ENCODE measurements at places on chromosomes 2 and 18.
A peak's percentile ranks its signal among the peaks of the same experiment; 100 is the strongest.

DNA sequence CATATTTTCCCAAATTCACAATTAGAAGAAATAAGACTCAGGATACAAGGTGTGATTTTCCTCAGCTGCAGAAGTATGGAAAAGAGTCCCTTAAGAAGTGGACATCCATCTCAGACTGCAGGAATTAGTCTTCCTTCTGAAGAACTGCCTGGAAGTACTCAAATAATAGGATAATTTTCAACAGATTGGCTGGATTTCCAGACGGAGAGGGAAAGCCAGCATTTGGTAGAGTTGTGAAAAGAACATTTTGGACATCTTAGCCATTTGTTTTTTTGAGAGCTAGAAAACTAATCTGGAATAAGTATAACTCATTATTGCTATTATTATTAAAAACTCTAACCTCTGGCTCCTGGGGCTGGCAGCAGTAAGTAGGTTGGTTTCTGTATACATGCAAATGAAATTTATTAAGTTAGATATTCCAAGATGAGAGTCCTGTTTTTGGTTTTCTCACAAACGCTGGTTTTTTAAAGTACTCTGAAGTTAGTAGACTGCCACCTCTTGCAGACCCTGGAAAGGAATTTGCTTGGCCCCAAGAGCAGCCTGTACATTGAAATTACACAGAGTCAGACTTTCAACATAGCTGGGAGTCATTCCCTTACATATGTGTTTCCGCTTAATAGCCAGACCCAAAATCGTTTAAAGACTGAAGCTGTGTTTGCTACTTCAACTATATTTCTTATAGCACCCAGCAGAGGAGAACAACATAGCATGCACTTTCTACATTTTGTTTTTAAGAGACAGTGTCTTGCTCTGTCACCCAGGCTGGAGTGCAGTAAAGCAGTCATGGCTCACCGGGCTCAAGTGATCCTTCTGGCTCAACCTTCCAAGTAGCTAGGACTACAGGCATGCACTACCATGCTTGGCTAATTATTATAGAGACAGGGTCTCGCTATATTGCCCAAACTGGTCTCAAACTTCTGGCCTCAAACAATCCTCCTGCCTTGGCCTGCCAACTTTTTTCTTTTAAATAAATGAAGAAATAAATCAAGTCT lies 142.4 kb downstream of the THADA start:
- DNase-seq = no peak

DNA sequence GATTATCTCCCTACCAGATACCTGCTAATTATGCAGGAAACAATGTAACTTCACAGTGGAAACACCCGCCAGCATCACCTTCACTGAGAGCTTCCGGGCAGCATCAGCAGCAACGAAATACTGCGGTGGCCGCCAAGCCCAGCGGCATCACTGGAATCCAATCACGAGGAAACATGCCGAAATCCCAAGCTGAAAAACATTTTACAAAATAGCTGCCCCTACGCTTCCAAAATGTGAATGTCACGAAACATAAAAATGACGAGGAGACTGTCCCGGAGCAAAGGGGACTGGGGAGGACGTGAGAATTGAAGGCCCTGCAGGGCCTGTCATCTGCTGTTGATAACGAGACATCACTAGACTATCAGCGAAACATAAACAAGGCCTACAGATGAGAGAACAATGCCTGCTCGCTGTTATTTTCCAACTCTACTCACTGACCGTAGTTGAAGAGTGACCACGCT lies 82.6 kb downstream of the HDAC4 start:
- no peak for DNase-seq

- peak; percentile 33 for DNase-seq
Measured at GRCh38 chr2:47015206-47015605, 99.6 kb upstream of the MCFD2 start.

- DNase-seq = no peak
Measured at GRCh38 chr18:62838475-62839098, 123.2 kb downstream of the PHLPP1 start.

DNA sequence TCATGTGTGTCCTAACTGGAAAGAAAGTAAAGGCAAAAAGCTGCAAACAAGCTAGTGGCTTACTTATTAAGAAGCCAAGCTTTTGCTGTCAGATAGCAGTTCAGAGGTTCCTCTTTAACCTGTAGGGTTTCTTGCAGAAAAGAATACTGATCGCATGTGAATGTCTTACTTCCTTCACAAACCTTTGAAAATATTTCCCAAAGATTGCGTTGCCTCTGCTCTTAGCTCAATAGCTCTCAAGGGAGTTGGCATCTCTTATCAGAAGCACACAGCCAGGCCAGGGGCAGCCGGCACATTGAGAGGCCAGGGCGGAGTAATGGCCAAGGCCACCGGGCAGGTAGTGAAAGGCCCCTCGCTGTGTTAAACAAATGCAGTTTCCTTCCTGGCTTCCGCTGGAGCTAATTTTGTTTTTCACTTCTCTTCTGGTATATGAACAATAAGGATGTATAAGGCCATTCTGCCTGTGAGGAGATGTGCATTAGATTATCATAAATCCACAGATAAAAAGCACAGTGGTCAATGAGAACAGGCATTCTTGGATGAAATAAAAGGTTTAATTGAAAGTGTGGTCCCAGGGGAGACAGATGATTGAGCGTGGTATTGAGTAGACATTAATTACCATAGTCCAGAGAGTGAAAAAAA lies 542.4 kb upstream of the NRP2 start:
- no peak for DNase-seq

GRCh38 chr2:47072728-47073191 lies 82.3 kb downstream of the STPG4 start:
- DNase-seq = no peak

- no peak for DNase-seq
Measured at GRCh38 chr2:38945911-38946310, 56.2 kb downstream of the ARHGEF33 start.

GRCh38 chr2:7131261-7131660 lies 214.0 kb downstream of the RNF144A start:
- no peak for DNase-seq

- DNase-seq = no peak
Measured at GRCh38 chr2:192634557-192634956, 439.8 kb upstream of the TMEFF2 start.

- no peak for DNase-seq
Measured at GRCh38 chr2:237177052-237177451, 91.4 kb downstream of the COPS8 start.

GRCh38 chr2:110713513-110714362 lies 18.6 kb upstream of the ACOXL start:
- DNase-seq = no peak

DNA sequence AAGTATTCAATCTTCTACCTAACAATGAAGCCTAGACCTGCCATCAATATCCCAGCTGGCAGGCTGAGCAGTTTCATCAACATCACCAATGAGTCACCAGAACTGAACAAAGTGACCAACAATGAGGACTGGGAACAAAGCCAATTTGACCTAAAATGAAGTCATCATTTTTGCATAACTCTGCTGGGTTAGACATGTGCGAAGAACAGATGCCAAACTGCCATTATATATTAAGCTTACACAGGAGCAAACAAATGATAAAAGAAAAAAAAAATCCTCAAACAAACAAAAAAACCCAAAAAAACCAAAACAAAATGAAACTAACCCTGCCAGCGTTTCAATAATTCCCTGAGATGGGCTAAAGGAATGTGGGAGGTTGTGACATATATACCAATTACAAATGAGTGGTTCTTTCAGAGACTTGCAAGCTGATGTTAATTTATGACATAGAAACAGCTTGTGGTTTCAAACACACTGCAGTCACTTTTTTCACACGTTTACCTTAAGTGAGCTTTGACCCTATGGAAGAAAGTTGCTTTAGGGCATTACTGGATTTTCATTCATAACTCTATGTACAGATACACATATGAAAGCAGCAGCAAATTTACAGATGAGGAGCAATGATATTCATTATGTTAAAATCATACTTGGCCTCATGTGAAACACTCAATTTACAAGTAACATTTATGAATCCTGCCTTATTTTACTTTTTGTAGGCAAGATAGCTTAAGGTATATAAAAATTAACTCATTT lies 56.9 kb upstream of the CCDC141 start:
- peak; percentile 91 for DNase-seq

GRCh38 chr2:62284980-62285379 lies 89.1 kb downstream of the B3GNT2 start:
- no peak for DNase-seq

DNA sequence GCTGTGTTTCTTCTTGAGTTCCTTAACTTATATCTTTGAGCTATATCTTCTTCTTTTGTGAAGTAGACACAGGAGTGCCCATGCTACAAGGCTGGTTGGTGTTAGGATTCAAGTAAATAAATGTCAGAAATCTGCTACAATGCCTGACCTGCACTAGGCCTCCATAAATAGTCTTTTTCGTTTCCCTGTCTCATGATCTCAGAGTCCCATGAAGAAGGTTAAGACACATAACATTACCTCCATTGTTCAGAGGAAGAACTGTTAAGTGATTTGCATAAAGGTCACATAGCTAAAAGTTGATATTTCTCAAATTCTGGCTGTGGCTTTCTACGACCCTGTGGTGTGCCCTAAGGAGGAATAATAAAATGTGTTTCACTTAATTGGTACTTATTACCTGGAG lies 228.4 kb downstream of the KCNS3 start:
- no peak for DNase-seq

GRCh38 chr2:71486881-71487640 lies 33.7 kb downstream of the DYSF start:
- no peak for DNase-seq
